ENCODE measurements at places on chromosomes 7 and 10.

DNA sequence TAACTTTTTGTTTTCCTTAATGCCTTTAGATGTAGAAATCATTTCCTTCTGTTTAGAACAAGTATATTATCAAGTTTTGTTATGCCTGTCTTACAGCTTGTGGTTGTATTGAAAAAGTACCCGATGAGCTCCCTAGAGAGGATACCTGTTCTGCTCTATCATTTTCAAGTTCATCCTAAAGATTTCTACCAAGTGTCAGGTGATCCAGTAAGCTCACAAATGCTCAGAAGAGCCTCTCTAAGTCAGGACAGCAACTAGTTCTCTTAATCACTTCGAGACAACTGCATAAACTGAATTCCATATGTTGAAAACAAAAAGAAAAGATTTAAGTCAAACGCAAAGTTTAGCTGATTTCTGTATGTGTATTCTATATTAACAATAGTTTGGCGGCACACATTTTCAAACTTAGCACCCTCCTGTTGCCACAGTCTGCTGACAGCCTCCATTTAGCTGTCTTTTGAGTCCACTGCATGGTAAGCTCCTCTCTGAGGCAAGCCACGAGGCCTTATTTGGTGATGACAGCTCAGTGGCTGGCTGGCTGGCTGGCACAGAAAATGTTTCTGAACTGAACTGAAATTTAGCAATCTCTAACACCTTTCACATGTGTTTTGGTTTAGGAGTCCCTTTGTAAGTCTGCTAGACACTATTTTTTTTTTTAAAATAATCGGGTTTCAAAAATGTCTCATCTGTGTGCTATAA, 59.4 kb downstream of the SEMA3C start:
- no peak overlapping the region for H3K27ac ChIP-seq
- H3K4me3 ChIP-seq: no peak overlapping the region
- DNase-seq: no peak
- H3K36me3 ChIP-seq: no peaks in the 10 kb centered on the region
- no peaks in the 10 kb centered on the region for H3K27me3 ChIP-seq

DNA sequence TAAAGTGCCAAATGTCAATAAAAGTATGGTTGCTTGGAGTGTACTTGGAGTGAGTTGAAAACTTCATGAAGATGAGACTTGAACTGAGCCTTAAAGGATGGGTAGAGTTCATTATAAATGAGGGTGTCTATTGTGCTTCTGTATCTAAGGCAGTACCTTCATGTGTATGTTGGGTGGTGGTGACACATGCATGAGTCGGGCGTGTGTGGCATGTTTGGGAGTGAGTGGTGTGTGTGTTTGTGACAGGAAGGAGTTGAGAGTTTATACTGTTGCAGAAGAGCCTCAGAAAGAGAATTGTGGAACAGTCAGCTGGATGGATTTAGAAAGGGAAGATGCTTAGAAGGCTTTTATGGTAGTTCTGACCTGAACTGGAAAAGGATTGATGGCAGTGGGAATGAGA, 6.0 kb upstream of the ZRANB1 start:
- no peak overlapping the region for H3K27ac ChIP-seq
- H3K4me1 ChIP-seq: no peaks in the 10 kb centered on the region
- no peaks in the 10 kb centered on the region for H3K36me3 ChIP-seq
- no peaks in the 10 kb centered on the region for H3K27me3 ChIP-seq
- DNase-seq: no peak

DNA sequence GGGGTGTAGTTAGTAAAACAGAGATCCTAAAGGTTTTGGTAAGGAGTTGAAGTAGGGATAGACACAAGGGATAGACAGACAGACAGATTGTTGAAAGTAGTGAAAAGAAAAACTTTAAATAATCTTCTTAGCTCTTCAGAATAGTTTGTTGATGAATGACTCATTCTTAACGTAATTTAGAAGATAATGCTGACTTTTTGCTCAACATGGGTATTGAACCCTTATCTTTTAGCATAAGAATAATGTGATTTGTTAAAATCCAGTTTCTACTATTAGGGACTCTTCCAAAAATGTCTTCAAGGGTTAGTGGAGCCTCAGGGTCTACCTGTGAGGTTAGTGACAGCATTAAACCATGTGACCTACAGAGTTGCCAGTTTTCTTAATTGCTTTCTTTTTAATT, 411.2 kb downstream of the ETV1 start:
- H3K27ac ChIP-seq: no peak overlapping the region
- H3K4me1 ChIP-seq: no peaks in the 10 kb centered on the region
- DNase-seq: no peak
- no peaks in the 10 kb centered on the region for H3K27me3 ChIP-seq
- H3K36me3 ChIP-seq: no peaks in the 10 kb centered on the region
- H3K4me3 ChIP-seq: no peak overlapping the region

DNA sequence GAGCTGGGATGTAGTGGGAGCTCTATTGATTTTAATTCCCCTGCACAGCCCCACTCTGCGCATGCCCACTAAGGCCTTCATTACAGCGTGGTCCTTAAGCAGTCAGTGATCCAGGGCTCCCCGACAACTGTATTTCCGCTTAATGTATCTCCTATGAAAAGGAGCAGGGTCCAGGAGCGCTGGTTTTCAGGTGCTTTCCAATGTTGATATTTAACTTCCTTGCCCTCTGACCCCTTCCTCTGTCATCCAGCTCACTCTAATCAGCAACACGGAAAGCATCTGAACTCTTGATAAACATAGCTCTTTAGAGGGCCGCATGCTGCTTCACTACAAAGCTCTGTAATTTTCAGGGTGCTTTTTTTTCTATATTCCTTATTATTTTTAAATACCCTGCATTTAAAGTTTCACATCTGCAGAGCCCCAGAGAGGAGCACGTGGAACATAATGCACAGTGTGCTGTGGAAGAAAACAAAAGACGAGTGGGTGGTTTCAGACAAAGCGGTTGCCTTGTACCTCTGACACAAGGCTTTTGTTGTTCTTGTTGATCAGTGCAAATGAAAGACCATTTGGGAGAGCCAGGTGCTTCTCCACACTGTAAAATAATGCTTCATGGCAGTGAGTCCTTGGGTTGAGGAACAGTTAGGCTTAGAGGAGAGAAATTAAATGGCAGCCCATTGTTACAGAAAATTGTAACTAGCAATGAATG, 465.9 kb upstream of the CELF2 start:
- H3K4me1 ChIP-seq: no peaks in the 10 kb centered on the region
- H3K27ac ChIP-seq: no peak overlapping the region
- H3K36me3 ChIP-seq: no peaks in the 10 kb centered on the region

All from endothelial cell of umbilical vein (primary cell).